CD8-positive, alpha-beta T cell (primary cell): ENCODE measurements at places on chromosomes 2 and 18. TPM values are rescaled to one million over a fixed set of nuclear protein-coding genes. Genes with fewer than 3 reads are reported as not detected.

The PTRHD1 gene
- 12.2 TPM for total RNA-seq

The CYP27A1 gene
- total RNA-seq, result not detected

The SERPINB10 gene
- not detected for total RNA-seq

The CEP192 gene
- total RNA-seq, result 22.8 TPM

The RBM44 gene
- total RNA-seq, result 1.0 TPM

The LIMS2 gene
- total RNA-seq, result 2.8 TPM

The TMEM178A gene
- 0.25 TPM for total RNA-seq

The SLC8A1 gene
- not detected for total RNA-seq

The PARD3B gene
- 0.54 TPM for total RNA-seq

The C18orf54 gene
- total RNA-seq, result 0.33 TPM

The TDRD15 gene
- total RNA-seq, result not detected

The MEP1B gene
- not detected for total RNA-seq

The MLPH gene
- not detected for total RNA-seq

The TMEM182 gene
- 3.0 TPM for total RNA-seq

The ANKRD36 gene
- 49.7 TPM for total RNA-seq

The CHRNG gene
- total RNA-seq, result not detected

The EPB41L3 gene
- 1.2 TPM for total RNA-seq

The TYMS gene
- 2.9 TPM for total RNA-seq

The CRYGD gene
- total RNA-seq, result not detected

The SULT1C3 gene
- not detected for total RNA-seq

The SLC9A4 gene
- not detected for total RNA-seq

The FOXD4L1 gene
- not detected for total RNA-seq

The REG1B gene
- total RNA-seq, result not detected

The RASGRP3 gene
- 4.1 TPM for total RNA-seq

The CIDEA gene
- not detected for total RNA-seq

The LYPD6 gene
- total RNA-seq, result not detected

The LYPD1 gene
- total RNA-seq, result not detected

The OTOS gene
- not detected for total RNA-seq

The DPP10 gene
- total RNA-seq, result not detected

The AMER3 gene
- total RNA-seq, result not detected

The ALLC gene
- total RNA-seq, result not detected

The SCN1A gene
- total RNA-seq, result not detected

The BMP10 gene
- not detected for total RNA-seq

The ANKRD30BL gene
- total RNA-seq, result not detected

The ACADL gene
- total RNA-seq, result not detected

The ELOA2 gene
- total RNA-seq, result not detected

The IGFBP2 gene
- total RNA-seq, result 0.73 TPM

The AQP12A gene
- total RNA-seq, result not detected

The AQP4 gene
- not detected for total RNA-seq

The LYG2 gene
- not detected for total RNA-seq

The UGT1A3 gene
- total RNA-seq, result not detected

The MAPK4 gene
- total RNA-seq, result not detected

The NT5C1B gene
- total RNA-seq, result not detected

The RGPD3 gene
- total RNA-seq, result 0.28 TPM

The KIF5C gene
- 6.4 TPM for total RNA-seq

The PEX13 gene
- total RNA-seq, result 9.6 TPM

The CASP10 gene
- 10.4 TPM for total RNA-seq

The CXCR1 gene
- total RNA-seq, result not detected

The NOSTRIN gene
- total RNA-seq, result 0.19 TPM

The DYNAP gene
- total RNA-seq, result not detected

The FAM124B gene
- total RNA-seq, result not detected

The CASP8 gene
- 155 TPM for total RNA-seq
